ENCODE measurements at places on chromosomes 7 and 10.

DNA sequence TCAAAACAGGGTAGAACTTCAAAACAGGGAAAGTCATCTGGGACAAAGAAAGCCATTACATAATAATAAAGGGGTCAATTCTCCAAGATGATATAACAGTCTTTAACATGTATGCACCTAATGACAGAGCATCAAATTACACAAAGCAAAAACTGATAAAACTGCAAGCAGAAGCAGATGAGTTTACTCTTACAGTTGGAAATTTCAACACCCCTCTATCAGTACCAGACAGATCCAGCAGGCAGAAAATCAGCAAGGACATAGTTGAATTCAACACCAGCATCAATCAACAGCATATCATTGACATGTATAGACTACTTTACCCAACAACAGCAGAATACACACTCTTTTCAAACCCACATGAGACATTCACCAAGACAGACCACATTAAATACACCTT is 233.0 kb upstream of the NEBL start:
- no peak for DNase-seq

DNA sequence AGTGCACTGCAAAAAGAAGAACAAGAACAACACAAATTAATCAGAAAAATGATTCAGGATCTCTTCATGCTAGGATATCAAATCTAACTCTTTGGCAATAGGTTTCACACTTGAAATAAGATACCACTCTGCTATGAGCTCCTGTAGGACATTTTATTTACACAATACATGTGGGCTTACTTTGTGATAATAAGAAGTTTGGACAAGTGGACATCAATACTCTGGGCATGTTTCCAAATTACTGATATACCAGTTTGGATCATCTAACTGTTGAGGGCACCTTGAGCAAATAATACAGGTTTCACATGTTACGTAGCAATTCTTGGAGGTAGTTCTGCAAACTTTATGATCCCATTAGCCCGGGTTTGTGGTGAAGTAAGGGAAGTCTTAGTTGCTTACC is 59.8 kb downstream of the CPVL start:
- DNase-seq = peak; percentile 12

- DNase-seq = no peak
These were observed 82.6 kb upstream of the PRKG1 start for GRCh38 chr10:50991456-50992355.

DNA sequence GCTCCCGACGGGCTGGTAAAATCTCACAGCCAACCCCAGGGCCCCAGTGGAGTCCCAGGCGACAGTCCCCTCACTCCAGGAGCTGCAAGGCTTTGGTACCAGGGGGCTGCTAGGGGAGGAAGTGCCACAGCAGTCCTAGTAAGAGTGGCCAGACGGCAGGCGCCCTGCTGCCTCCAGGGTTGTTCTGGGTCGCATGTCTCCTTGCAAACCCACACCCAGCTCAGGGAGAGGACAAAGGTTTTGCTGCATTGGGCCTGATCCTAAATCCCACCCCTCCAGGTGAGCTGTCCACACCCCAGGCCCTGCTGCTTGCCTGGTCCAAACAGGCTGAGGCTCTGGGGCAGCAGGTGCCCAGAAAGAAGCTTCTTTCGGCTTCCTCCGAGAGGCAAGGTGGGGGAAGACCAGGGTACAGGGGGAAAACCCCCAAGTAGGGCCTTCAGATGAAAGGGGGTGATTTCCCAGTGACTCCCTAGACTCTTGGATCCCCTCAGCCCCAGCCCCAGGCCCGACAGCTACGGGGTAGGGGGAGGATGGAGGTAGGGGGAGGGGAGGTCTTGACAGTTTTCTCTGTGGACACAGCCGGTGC is 4.2 kb upstream of the KCP start:
- DNase-seq = no peak

- no peak for DNase-seq
These were observed 235.4 kb upstream of the HABP2 start for GRCh38 chr10:113317489-113317888.

DNA sequence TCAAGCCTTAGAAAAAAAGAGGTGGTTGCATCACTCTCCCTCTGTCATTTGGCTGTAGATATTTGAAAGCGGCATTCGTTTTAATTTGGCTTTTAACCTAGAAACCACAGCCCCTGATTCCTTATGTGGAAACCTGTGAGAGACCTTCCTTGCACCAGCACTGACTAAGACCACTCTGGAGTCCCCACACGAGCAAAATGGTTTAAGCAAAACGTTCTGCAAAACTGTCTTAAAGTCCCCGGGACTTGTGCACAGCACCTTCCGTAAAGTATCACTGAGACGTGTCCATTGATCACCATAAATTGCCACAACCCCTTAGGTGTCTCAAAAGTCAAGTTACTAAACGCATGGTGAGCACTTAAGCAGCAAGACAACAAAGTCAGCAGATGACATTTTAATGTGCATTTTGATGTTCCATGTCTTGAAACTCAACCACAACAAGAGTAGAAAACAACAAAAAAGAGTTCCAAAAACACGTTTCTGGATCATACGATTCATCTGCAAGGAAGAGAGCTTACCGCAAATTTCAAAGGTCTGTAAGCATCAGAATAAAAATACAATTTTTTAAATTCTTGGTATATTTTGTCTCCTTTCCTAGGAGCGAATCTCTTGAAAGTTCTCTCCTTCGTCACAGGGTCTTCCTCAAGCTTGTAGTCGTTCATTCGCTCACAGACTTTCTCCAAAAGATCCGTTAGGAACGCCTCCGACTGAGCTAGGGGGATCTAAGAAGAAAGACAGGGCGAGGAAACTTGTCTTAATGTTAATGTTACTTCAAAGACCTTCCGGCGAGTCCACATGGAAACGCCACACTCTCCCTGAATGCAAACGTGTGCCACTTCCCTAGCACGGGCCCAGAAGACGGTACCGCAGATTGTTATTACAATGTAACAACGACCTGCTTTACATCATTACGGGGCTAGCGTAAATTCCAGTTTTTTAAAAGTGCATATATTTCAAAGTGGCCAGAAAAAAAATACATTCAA is 37.7 kb downstream of the CNPY1 start:
- no peak for DNase-seq

GRCh38 chr10:48607356-48608278 is 2.7 kb upstream of the ARHGAP22 start:
- peak; percentile 10 for DNase-seq

DNA sequence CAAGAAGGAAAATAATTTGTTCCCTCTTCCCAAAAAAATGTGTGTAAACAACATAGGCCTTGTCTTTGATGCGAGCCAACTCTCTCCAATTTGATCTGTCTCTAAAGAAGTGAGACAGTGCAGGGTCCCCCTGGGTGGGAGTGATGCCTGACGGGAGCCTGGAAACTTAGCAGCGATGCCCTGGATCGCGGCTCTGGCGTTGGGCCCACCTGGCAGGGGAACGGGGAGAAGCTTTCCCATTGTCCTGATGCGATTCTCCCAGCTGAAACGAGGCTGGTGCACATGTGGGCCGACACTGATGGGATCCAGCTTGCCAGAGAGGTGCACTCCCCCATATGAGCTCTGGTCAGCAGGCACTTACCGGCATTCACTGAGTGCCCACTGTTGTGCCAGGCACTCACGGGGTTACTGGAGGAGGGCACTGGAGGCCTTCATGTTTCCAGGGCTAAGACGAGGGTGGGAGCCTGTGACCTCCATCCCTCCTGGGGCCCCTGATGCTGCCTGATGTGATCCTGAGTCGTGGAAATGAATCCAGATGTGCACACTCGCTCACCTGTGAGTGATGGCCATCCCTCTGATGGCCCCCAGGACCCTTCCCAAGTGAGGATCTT is 132.8 kb downstream of the PTPN20 start:
- no peak for DNase-seq

GRCh38 chr7:99197498-99197897 is 10.4 kb downstream of the KPNA7 start:
- DNase-seq = no peak

Data from MV-4-11 (cell line).